Cortex of kidney (tissue), 1 donor: ENCODE measurements at places on chromosomes 5 and 9.

DNA sequence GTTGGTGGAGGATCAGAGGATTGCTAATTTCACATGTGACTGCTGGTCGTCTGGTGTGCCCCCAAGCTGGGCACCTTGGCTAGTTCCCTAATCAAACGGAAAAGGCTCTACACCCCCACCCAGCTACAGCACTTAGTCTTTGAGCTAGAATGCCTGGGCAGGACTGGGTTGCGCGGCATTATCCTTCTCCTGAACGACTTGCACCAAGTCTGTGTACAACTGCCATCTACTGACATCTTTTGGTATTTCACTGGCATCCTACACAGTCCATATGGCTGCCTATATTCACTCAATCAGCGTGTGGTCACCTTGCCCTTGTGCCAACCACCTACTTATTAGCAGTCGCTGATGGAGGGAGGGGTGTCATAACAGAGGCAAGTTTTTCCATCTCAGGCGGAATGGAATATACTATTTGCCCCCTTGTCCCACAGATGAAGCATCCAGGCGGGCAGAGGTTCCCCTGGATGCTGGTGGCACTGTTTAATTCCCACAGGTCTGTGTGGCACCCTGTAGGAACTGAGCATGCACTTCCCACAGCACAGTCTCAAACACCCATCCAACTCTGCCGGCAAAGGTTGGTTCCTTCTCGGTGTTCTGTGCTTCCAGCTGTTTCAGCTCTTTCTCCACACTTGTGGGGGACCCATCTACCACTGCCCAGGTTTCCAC, 150.1 kb downstream of the OSTF1 start:
- DNase-seq = no peak

- no peak for DNase-seq
Measured at GRCh38 chr5:59897075-59897474, 3.5 kb upstream of the PDE4D start.

DNA sequence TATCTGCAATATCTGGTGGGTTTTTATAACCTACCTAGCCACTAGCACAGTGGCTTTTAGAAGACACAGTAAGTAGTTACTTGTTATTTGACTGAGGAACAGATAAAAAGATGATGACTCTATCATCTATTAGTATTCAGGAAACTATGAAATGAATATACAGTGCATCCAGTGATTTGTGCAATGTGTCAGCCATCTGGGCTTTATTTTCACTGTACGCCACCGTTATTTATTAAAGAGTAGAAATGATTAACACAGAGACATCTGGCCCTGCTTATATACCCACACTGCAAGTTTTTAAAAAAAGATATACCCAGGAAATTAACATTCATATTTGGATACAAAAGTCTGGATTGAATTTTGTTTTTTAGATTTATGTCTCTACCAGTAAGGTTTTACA, 408.4 kb downstream of the PDE4D start:
- no peak for DNase-seq

GRCh38 chr5:16144416-16144815, 35.2 kb downstream of the MARCHF11 start:
- DNase-seq = no peak

- no peak for DNase-seq
Measured at GRCh38 chr9:27487927-27488326, 36.2 kb upstream of the IFNK start.

- DNase-seq = no peak
Measured at GRCh38 chr5:143534761-143535154, 131.3 kb upstream of the NR3C1 start.

DNA sequence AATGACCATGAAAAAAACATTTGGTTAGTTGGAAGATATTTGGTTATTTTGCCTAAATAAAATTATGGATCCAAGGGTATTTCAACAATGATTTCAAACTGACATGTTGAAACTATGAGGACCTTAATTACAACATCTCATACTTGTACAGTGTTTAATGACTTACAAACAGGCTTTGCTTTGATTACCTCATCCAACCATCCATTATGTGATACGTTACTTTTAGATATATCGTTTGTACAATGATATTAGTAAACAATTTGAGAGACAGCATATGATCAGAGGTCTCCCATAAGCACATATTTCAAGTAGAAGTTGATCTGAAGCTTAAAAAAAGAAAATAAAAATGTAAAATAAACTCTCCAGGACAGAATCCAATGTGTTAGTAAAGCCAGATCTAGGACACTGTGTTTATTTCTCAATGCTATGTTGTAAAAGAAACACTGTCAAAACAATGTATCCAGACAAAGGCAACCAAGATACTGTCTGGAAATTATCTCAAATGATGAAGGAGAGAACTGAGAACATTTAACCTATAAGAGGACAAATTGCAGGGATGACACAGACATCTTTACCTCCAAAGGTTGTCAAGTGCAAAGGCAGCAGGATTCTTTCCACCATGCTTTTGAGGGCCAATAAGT, 116.0 kb upstream of the TARS1 start:
- DNase-seq = no peak

- no peak for DNase-seq
Measured at GRCh38 chr5:39143151-39143860, 69.1 kb upstream of the RICTOR start.

DNA sequence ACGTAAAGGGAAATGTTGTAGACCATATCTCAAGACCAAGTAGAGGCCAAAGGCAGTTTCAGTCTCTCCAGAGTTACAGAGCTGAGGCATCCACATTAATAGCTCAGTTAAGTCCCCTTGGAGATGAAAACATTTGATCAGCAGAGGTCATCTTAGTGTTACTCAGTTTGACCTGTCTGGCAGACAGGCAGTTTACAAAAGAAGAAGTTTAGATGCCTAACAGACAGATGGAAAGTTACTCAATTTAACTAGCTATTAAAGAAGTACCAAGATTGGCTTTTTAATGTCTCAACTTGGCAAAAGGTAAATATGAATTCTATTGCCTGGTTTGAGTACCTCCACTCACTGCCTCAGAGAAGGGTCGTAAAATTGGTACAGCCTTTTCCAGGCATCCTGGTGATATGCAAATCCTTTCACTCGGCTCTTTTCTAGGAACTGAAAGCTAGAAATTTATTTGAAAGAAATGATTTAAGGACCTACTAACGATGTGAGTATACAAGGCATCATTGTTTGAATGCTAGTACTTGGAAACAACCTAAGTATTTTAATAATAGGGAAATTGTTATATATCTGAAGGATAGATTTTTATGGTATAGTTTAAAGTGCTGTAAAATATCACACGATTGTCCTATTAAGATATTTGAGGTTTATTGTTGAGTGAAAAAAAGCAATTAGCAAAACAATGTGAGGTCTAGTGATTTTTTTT, 14.8 kb downstream of the ACO1 start:
- no peak for DNase-seq

DNA sequence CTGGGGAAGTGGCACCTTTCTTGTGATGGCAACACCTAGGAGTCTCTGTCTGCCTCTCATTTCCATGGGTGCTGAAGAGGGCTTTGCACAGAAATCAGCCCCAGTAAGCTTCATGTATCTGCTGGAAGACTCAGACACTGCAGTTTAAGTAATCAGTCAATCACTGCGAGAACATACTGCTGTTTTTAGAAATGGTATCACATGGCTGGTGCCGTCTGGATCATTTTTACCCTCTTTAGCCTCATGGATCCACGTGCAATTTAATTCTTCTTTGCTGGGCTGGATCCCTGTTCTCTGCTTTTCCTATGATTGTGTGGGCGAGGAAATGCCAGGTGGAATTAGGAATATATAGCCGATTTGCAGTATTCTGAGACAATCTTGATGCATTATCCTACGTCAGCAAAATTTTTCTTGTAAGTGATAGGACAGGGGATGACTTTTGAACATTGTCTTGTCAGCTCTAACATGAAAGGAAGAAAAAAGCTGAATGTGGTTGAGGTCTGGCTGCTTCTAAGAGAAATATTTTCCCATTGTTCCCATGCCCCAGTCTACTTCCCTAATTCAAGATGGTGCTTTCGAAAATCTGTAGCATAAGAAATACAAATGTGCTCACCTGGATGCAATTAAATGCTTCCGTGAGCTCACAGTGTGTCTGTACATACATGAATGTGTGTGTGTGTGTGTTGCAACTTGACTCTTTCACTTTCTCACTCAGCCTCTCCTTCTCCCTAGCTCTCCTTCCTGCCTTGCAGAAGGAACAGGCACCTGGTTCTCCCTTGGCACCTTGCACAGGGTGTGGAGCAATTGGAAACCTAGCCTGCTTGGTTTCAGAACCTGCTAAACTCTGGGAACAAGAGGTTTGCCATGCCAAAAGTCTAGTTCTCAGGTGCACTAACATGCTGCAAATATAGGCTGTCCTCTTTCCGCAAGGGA, 281.6 kb downstream of the NTRK2 start:
- no peak for DNase-seq

DNA sequence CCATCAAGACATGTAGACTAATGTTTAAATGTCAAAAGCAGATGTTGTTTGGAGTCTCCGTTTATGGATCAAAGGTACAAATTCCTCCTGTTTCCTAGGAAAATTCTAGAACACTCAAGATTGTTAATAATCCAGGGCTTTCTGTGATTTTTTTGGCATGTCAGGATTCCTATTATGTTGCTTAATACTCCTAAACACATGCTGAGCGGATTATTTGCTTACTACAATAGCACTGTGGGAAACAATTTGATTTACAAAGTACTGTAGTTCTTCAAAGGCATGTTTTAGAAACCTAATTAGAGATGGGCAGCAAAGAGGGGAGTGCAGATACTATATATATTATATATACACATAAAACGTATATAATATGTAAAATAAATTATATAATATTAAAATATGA, 19.0 kb upstream of the SCAMP1 start:
- DNase-seq = no peak

- DNase-seq = no peak
Measured at GRCh38 chr5:63554191-63554590, 408.1 kb downstream of the HTR1A start.

GRCh38 chr5:7394889-7395431, 978 bp upstream of the ADCY2 start:
- no peak for DNase-seq

GRCh38 chr5:112413611-112414010, 5.5 kb downstream of the EPB41L4A start:
- no peak for DNase-seq

- no peak for DNase-seq
Measured at GRCh38 chr5:132264546-132265335, 7.2 kb downstream of the PDLIM4 start.

DNA sequence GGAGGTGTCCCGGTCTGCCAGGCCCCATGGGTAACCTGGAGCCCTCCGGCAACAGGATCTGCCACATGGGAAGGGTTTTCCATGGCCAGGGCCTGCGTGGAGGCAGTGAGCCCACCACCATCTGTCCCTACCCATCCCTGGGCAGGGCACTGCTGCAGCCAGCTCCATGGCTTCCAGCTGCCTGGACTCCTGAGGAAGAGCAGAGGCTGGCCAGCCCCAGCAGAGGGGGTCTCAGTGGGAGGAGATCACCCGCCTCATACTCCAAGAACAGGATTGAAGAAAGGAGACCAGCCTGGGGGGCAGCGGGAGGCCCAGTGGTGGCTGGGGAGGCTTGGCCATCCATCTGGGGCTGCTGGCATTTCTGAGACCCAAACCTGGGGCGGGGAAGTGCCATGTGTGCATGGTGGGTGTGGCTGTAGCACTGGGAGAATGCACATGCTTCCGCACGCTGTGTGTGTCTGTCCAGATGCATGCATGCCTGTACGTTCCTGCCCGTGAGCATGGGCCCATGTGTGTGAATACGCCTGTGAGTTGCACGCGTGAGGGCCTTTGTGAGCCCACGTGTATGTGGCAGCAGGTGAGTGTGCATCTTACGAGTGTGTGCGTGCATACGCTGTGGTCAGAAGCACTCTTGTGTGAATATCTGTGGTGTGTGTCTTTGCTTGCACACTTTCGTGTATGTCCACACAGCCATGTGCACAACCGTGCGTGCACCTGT, 78.5 kb downstream of the LMX1B start:
- no peak for DNase-seq

GRCh38 chr5:38527475-38527874, 29.0 kb downstream of the LIFR start:
- DNase-seq = no peak

GRCh38 chr5:173618927-173619519, 2.6 kb upstream of the BOD1 start:
- no peak for DNase-seq

DNA sequence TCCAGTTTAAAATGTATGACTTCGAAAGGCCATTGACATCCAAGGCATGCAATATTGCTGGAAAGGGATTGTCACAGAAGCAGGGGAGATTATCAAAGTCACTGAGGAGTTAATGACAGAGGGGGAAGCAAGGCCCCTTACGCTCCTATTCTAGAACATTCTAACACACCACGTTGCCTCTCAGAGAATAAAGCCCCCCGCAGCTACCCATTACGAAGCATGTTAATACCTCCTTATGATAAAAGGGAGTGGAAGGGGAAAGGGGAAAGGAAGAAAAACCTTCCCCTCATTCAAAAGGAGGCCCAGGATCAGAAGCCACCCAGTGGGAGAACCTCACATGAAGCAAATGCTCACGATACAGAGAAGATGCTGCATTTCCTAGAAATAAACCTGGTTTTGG, 213.6 kb downstream of the DAB2IP start:
- DNase-seq = no peak

DNA sequence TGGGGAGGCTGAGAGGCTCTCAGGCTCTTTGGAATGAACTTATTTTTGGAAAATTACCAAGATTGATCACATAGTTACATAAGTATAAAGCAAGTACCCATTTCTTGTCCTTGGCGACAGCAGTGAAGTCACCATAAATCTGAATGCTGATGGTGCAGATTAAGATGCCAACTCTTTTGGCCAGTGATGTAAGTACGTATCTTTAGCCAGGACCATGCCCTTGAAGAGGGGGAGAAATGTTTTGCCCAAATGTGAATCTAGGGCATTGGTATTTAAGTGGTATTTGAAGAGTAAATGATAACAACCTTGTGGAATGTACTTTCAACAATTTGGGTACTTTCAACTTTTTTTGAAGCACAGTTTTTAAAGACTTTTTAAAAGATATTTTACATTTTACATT, 68.2 kb upstream of the RAD23B start:
- DNase-seq = no peak

DNA sequence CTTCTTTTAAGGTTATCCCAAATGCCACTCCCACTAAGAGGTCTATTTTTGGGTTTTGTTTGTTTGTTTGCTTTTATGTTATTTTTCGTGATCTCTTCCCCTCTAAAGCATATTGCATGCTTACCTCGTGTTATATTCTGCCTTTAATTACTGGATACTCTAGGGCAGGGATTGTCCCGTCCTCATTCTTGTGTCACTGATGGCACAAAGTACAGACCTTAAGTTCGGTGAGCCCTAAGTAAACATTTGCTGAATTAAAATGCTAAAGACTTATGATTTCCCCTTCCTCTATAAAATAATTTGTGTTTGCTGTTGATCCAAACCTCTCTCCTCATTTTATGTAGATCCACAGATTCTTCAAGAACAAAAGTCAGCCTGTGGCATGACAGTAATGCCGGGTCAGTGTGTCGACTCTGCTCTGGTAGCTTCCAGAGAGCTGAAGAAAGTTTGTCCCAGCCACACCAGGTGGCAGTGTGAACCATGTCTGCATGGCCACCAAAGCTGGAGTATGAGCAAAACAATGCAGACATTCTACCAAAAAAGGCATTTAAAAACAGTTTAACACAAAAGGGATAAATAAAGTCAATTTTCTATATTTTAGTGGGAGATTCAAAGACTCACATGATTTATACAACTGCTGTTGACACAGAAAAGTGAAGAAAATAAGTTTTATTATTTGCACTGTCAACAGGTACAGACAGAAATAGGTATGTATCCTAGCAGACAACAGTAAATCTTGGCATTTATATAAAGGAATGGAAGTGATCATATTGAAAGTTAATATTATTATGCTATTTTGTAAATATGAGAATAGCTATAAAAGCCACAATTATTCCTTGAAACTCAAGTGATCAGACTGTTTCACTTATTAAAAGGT, 17.9 kb upstream of the POC5 start:
- DNase-seq = no peak

- DNase-seq = no peak
Measured at GRCh38 chr9:130117816-130118632, 54.2 kb upstream of the NCS1 start.
